ENCODE measurements at places on chromosomes 13 and 19.

- DNase-seq, result no peak
Measured at GRCh38 chr13:38024431-38024830, 154.9 kb upstream of the TRPC4 start.

DNA sequence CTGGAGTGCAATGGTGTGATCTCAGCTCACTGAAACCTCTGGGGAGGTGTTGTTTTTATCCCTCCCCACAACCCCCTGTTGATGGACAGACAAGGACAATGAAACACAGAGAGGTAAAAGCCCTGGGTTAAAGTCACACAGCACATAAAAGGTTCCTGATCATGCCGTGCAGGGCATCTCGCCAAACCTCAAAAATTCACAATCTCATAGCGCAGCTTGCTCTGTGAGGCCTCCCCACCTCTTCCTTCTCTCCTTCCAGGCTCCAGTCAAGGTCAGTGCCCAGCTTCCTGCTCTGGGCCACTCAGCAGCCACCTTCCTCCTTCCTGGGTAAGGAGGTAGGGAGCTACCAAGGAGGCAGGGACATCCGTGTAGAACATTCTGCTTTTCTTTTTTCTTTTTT lies 2.3 kb downstream of the FUT2 start:
- no peak for DNase-seq

- DNase-seq, result no peak
Measured at GRCh38 chr19:21900401-21900800, 64.4 kb upstream of the ZNF43 start.

GRCh38 chr13:81781471-81781870 lies 1440.5 kb upstream of the SPRY2 start:
- DNase-seq, result no peak

DNA sequence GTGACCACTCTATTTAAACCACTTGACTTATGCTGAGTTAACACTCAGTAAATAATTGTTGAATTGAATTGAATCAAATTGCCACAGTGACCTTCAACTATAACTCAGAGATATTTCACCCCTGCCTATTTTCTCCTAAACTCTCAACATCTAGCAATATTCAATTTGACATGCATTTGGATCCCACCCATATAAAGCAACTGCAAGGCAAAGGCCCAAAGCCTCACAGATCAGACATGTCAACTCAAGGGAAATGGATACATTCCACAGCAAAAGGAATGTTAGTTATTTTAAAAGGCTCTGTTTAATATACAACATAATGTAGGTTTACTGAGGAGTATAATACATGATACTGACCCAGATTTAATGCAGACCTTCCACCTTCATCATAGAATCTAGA lies 107.4 kb downstream of the KCTD12 start:
- DNase-seq, result no peak

DNA sequence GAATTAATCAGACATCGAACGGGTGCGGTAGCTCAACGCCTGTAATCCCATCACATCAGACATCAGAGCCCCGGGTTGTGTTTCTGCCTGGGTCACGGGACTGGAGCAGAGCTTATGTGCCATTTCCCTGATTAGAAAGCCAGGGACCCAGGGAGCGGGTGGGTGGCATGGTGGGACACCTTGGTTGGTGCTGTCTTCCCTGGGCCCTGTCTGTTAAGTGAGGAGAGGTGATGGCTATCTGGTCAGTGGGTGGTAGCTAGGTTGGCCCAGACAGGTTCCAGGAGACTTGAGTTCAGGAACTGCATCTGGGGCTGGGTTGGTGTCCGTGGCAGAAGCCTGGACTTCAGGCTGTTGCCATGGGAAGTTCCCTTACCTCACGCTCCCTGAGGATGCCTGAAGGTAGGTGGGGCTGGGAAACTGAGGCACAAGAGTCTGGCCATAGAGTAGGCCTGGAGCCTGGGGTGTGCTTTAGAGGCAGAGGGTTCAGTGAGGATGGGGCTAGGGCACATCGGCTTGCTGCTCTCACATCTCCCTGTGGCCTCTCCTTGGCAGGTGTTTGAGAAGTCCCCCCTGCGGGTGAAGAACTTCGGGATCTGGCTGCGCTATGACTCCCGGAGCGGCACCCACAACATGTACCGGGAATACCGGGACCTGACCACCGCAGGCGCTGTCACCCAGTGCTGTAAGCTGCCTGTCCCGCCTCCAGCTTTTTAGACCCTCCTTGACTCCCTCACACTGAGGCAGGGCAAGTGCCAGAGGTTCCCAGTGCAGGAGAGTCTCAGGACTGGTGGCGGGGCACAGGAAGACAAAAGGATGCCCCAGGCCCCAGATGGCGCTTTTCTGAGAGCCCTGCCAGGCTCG lies 2.1 kb downstream of the RPL18A start:
- no peak for DNase-seq
